ENCODE measurements at places on chromosomes 5 and 9. TPM values are rescaled to one million over a fixed set of nuclear protein-coding genes. Genes with fewer than 3 reads are reported as not detected.

DNA sequence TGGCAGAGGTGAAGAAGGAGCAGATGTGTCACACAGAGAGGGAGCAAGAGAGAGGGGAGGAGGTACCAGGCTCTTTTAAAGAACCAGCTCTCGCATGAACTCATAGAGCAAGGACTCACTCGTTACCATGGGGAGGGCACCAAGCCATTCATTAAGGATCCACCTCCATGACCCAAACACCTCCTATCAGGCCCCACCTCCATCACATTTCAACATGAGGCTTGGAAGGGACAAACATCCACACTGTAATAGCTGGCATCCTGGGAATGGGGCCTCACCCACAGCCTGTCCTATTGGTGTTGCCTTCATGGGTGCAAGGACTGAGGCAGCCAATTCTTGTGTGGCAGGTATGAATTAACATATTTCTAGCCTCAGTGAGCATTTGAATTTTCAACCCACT, 11.6 kb upstream of the TNFAIP8 start:
- no peak overlapping the region for H3K27ac ChIP-seq
- DNase-seq: no peak
- H3K36me3 ChIP-seq: no peaks in the 10 kb centered on the region
- H3K27me3 ChIP-seq: no peaks in the 10 kb centered on the region
- H3K4me1 ChIP-seq: peaks cover 10% of the 10 kb centered on the region

DNA sequence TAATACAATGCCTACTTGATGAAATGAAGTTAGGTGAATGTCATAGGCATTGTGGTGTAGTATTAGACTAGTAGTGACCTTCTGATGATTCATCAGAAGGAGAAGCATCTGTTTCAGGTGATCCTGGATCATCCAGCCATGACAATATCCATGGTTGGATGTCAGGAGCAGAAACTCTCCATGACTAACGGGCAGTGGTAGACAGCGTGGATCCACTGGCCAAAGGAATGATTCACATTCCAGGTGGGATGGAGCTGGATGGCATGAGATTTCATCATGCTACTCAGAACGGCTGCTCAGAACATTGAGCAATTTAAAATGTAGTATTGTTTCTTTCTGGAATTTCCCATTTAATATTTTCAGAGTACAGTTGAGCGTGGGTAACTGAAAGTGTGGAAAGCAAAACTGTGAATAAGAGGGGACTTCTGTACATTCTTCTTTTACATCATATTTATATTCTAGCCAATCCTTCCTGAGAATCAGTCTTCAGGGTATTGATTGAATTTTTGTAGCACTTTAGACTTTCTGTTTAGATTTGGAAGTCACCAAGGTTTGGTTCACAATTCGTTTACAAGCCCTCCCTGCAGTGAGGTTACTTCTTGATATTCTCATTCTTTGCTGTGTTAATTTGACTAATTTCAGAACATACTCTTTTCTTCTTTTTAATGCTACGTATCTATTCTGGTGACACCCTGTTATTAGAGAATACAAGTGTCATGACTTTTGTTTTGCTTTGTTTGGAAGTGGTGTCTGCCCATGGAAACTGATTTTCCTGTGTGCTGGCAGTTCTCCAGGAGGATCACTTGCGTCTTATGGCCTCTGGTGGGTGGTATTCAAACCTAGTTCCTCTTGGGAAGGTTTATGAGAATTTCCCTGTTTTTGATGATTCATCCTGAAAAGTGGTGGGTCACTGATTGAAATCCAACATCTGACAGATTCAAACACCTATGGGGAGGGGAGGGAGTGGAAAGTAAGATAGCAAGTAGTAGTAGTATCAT, 12.2 kb upstream of the CLINT1 start:
- no peaks in the 10 kb centered on the region for H3K36me3 ChIP-seq
- H3K4me1 ChIP-seq: peaks cover 5% of the 10 kb centered on the region
- no peak overlapping the region for H3K27ac ChIP-seq
- no peaks in the 10 kb centered on the region for H3K27me3 ChIP-seq

DNA sequence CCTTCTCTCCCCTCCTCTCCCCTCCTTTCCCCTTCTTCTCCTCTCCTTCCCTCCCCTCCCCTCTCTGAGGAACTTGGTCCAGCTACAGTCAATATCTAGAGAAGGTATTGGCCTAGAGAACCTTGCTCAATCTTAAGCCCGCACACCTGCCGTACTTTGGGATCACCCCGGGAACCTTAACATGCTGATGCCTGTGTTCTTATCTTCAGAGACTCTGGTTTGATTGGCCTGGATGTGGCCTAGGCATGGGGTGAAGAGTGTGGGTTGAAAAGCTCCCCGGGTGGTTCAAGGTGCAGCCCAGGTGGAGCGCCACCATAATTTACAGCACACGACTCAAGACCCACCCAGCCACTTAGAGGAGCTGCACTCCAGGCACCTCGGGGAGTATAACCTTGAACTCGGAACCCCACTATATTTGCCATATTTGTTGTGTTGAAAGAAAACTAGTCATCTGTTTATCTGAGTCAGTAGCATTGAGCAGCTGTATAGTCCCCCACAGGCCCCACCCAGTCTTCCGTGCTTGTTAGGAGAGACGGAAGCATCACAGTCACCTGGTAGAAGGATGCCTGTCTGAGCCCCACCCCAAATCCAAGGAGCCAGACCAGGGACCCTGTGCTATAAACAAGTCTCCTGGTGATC, 14.4 kb upstream of the PHF19 start:
- no peaks in the 10 kb centered on the region for H3K36me3 ChIP-seq
- DNase-seq: no peak
- no peak overlapping the region for H3K4me3 ChIP-seq
- H3K4me1 ChIP-seq: peaks cover 9% of the 10 kb centered on the region
- H3K27ac ChIP-seq: peak overlapping the region; percentile 68

DNA sequence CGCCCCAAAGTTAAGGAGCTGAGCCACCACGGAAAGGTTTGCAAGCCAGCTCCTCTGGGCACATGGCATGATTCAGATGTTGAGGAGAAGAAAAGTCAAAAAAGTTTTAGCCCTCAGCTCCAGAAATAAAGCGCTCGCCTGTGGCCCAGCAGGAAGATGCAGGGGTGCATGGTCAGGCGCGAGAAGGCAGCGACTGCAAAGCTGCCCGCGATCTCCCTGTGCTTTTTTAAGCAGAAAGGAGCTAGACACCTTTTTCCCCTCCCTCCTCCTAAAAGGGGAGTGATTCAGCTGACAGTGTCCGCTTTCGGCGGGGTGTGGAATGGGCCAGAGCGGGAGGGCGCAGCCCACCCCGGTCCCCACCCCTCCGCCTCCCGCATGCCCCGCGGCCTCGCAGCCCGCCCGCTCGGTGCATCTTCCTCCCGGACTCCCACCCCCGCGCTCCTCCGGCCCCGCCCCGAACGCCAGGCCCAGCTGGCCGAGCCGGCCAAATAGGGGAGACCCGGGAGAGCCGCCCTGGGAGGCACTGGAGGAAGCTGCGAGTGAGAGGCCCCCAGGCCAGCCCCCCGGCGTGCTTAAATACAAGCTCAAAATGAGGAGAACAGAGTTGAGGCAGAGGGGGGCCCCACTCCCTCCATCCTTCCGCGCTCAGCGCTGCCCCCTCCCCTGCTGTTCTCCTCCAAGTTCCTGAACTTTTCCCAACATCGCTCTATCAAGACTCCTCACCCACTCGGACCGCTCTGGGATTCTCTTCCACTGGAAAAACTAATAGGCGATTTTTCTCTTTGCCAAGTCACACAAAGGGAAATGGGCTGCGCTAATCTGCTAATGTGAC, at the start of gene ADAMTS12:
Gene ADAMTS12, minus strand, starts transcription at position 203 of the 832 bp plus-strand sequence. Its CDS starts 134 bp downstream, at position 69.
- no peaks in the 10 kb centered on the region for H3K36me3 ChIP-seq
- peak within 1 kb of the TSS; percentile 57 for H3K4me3 ChIP-seq

DNA sequence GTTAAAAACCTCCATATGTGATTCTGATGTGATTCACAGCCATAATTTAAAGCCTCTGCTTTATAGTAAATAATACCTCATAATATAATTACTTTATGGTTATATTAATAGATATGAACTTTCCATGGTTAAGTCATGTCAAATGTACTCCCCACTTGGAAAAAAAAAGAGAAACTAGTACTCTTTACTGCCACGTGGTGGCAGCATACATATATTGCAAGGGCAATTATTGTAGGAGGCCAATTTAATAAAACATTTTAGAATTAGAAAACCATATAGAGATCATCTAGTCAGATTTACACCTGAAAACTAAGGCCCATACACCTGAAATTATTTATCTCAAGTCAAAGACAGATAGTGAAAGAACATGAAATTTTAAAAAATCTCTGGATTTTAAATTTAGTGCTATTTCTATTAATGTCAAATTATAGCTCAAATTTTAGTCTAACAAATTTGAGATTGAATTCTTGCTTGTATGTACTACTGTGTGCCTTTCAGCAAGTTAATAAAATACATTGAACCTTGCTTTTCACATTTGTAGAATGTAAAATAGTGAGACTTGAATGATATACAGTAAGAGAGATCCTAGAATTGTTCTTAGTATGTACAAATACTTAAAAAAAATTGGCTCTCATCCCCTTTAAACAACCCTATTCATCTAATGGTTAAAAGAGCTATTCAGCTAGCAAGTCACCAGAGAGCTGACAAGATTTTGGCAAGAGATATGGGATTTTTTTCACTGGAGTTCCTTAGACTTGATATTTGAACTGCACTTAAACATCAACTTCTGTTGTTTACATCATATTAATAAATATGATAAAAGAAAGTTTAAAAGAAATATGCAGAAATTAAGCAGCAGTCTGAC, 603.8 kb downstream of the TLE4 start:
- H3K27ac ChIP-seq: no peak overlapping the region
- no peaks in the 10 kb centered on the region for H3K4me1 ChIP-seq
- H3K27me3 ChIP-seq: no peaks in the 10 kb centered on the region
- no peak for DNase-seq

DNA sequence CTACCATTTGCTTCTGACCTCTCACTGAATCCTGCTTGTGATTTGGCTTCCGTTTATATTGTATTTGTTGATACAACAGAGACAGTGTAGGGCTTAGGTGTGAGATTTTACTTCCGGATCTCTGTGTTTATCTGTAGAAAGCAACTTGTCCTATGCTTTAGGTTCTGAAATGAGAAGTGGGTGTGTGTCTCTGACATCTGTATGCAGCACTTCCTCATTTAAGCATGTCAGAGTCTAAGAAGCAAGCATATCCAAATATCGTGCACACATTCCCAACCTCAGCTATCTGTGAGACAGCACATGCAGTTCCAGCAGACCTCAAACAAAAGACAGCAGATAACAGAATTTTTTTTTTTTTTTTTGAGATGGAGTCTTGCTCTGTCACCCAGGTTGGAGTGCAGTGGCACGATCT, 16.3 kb downstream of the KLF9 start:
- H3K4me3 ChIP-seq: peak overlapping the region; percentile 1
- H3K4me1 ChIP-seq: peaks cover 94% of the 10 kb centered on the region
- H3K27ac ChIP-seq: peak overlapping the region; percentile 45
- no peaks in the 10 kb centered on the region for H3K36me3 ChIP-seq
- no peak for DNase-seq
- H3K27me3 ChIP-seq: no peaks in the 10 kb centered on the region

GRCh38 chr5:37860206-37860605, 20.4 kb upstream of the GDNF start:
- H3K4me1 ChIP-seq: no peaks in the 10 kb centered on the region
- H3K27me3 ChIP-seq: no peaks in the 10 kb centered on the region
- H3K27ac ChIP-seq: no peak overlapping the region
- no peak overlapping the region for H3K4me3 ChIP-seq

GRCh38 chr5:176787676-176788075, 22.7 kb upstream of the UNC5A start:
- no peaks in the 10 kb centered on the region for H3K36me3 ChIP-seq
- H3K4me3 ChIP-seq: no peak overlapping the region
- no peak overlapping the region for H3K27ac ChIP-seq
- no peaks in the 10 kb centered on the region for H3K4me1 ChIP-seq

DNA sequence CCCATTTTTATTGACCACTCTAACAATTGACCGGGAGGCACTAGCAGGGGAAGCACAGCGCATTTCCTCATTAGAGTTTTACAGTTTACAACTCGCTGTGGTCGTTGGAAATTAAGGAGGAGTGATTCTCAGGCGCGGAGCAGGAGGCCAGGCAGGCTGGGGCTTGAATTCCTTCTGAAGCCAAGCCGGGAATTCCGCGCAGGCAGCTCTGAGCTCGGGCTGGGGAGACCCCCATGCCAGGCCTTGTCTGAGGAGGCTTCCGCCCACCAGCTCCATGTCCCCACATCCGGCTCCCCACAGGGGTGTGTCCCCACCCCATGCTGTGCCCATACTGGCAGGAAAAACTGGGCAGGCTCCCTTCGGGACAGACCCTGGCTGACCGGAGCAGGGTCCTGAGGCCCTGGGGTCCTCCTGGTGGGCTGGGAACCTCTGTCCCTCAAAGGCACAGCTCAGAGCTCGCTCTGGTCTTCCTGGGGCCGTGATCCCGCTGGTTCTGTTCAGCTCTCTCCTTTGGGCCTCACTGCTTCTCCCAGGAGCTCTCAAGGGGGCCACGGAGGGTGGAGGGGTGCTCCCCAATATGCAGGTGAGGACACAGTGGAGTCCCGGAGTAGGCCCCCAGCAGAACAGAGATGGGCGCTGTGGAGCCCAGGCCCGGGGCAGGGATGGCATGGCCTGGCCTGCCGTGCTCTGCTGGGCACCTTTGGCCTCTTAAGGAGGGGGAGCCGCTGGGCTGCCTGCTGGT, 1.3 kb upstream of the NRARP start:
- peaks cover 26% of the 10 kb centered on the region for H3K27me3 ChIP-seq
- peaks cover 76% of the 10 kb centered on the region for H3K4me1 ChIP-seq
- peak overlapping the region; percentile 57 for H3K4me3 ChIP-seq
- no peaks in the 10 kb centered on the region for H3K36me3 ChIP-seq
- DNase-seq: no peak
- H3K27ac ChIP-seq: peak overlapping the region; percentile 61

- H3K27ac ChIP-seq: no peak overlapping the region
- DNase-seq: no peak
- H3K36me3 ChIP-seq: no peaks in the 10 kb centered on the region
- H3K4me3 ChIP-seq: no peak overlapping the region
These were observed 17.9 kb upstream of the ZNF474 start for GRCh38 chr5:122111460-122111859.

DNA sequence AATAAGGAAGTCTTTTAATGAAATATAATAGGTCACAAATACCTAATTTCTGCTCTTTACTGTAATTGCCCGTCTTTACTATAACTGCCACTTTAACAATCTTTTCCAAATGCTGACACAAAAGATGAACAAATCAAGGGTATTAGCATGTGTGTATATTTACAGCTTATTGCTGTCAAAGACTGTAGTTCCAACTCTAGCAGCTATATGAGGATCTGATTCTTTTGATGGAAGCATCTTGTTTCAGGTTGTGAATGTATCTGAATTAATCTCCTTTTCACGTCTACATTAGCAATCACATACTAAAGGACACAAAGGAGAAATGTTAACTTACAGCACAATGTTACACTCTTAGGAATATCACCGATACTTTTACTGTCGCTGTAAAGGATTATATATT, 27.9 kb downstream of the RFX3 start:
- no peak overlapping the region for H3K27ac ChIP-seq
- peaks cover 30% of the 10 kb centered on the region for H3K4me1 ChIP-seq
- no peaks in the 10 kb centered on the region for H3K27me3 ChIP-seq
- no peaks in the 10 kb centered on the region for H3K36me3 ChIP-seq

Gene SPINK1
- not detected for total RNA-seq

Gene CCL21
- 65.0 TPM for total RNA-seq

Gene ECSCR
- 7.9 TPM for total RNA-seq

Gene DAPK1
- total RNA-seq: 76.8 TPM

Gene NFIL3
- total RNA-seq: 16.6 TPM

Gene ZNF658
- 5.8 TPM for total RNA-seq

Gene NXNL2
- 1.2 TPM for total RNA-seq

Gene IFNA21
- total RNA-seq: not detected

Data from esophagus muscularis mucosa (tissue), 4 donors.